ENCODE measurements at places on chromosomes 1 and 21.

DNA sequence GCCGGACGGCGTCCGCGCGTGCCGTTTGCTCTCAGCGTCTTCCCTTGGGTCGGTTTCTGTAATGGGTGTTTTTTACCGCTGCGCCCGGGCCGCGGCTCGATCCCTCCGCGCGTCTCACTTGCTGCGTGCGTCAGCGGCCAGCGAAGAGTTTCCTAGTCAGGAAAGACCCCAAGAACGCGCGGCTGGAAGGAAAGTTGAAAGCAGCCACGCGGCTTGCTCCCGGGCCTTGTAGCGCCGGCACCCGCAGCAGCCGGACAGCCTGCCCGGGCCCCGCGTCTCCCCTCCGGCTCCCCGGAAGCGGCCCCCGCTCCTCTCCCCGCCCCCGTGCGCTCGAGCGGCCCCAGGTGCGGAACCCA, 159.8 kb downstream of the RUNX1 start:
- peak; percentile 41 for DNase-seq

- no peak for DNase-seq
Observed at GRCh38 chr1:186099336-186100104, 275.5 kb downstream of the TPR start.

GRCh38 chr1:192081359-192081758, 76.9 kb upstream of the RGS18 start:
- no peak for DNase-seq

GRCh38 chr1:50701706-50702317, 258.3 kb downstream of the FAF1 start:
- DNase-seq, result no peak

GRCh38 chr1:179867493-179868330, 9.9 kb downstream of the TOR1AIP2 start:
- DNase-seq, result peak; percentile 25
